Right kidney (tissue), 9 donors: ENCODE measurements at places on chromosomes 3 and 15.

DNA sequence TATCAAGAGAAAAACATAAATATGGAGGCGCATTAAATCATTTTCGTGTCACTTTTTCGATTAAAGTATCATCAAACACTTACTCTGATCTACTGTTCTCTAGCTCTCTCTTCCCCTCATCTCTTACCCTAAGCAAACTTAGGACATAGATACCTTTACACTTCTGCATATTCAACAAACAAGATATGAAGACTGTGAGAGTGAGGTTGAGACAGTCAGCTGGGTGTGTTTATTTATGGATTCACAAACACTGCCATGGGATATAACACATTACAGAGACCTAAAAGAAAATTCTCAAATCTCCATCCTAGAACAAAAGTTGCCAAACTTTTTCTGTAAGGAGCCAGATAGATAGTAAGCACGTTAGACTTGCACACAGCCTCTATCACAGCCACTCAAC lies 85.2 kb upstream of the ZNF385D start:
- DNase-seq = no peak

- no peak for DNase-seq
Observed at GRCh38 chr15:90425726-90426346, 37.8 kb downstream of the IQGAP1 start.

DNA sequence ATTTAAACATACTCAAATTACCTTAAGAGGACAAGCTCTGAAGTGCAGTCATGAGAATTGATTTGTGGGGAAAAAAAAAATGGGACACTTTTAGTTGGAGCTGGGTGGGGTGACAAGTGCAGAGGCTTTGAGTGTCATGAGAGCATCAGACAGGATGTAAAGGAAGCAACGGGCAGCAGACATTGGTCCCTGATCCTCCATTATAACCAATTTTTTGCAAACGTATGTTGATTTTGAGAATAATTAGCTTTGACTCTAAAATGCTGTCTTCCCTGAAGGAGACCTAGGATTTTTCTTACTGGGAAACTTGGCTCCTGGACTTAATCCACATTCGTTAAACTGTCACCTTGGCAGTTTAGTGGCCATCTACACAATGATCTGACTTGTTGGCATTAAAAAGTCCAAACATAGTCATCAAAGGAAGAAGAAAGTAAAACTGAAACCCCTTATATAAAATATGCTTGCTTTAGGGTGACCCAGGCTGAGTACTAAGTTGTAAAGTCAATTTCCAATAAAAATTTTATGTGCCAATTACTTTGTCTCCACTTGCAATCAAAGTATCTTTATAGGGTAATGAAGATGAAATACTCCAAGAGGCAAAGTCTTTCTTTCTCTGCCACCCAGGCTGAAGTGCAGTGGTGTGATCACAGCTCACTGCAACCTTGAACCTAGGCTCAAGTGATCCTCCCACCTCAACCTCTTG lies 45.6 kb downstream of the BCL2L10 start:
- no peak for DNase-seq

DNA sequence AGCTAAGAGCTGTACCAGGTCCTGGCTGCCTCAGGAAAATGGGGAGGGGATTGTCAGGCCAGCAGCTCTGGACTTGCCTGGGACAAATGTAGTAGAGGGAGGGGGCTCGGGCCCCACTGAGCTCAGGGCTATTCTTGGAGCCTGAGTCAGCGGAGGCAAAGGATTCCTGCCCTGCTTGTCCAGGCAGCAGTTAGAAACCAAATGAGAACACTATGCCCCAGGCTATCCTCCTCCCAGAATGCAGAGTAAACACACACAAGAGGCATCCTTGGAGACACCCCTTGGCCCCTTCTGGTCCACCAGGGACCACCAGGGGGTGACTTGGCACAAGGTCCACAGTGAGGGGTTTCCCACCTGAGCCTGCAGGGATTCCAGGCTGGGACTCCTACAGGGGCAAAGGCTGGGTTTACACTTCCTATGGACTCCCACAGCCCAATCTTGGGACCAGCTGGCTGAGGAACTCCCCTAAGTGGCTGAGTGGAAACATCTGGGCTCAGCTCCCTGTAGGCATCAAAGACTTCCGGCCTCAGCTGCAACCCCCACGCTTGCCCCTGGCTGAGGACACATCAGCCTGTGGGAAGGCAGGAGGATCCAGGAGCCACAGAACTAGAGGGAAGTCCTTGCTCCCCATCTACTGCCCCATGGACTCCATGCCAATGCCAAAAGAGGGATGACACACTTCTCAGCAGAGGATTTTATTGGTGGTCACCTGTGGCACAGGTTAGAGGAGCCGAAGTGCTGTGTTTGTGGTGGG lies 3.4 kb upstream of the COL7A1 start:
- DNase-seq = peak; percentile 59

- no peak for DNase-seq
Observed at GRCh38 chr15:47743886-47744285, 26.6 kb downstream of the SEMA6D start.

- DNase-seq = no peak
Observed at GRCh38 chr3:43695443-43695842, 4.7 kb downstream of the ABHD5 start.

- no peak for DNase-seq
Observed at GRCh38 chr15:38297623-38298388, 45.2 kb downstream of the SPRED1 start.

DNA sequence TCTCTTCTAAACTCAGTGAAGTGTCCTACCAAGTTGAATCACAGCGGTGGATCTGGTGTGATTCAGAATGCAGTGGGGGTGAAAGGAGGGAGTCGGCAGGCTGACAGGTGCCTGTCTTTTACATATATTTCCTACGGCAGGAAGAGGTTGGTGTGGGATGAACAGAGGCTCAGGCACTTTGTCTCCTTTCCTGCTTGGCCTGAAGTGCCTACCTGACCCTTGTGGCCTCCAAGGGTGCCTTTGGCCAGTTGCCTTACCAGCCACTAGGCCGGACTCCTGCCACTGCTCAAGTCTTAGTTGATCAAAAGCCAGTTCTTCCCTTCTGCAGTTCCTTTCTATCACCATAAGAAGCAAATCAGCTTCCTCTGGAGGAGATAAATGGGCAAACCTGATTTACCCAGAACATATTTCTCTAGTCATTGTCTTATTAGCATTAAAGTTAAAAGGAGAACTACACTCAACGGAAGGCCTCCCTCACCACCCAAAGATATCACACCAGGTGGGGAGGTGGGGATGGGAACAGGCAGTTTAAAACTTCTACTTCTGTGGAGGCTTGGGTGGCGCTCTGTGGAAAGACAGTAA lies 52.1 kb downstream of the CRTC3 start:
- no peak for DNase-seq

- no peak for DNase-seq
Observed at GRCh38 chr3:98180319-98180890, 13.9 kb downstream of the OR5H15 start.

GRCh38 chr3:67688231-67688630 lies 33.8 kb upstream of the SUCLG2 start:
- no peak for DNase-seq

DNA sequence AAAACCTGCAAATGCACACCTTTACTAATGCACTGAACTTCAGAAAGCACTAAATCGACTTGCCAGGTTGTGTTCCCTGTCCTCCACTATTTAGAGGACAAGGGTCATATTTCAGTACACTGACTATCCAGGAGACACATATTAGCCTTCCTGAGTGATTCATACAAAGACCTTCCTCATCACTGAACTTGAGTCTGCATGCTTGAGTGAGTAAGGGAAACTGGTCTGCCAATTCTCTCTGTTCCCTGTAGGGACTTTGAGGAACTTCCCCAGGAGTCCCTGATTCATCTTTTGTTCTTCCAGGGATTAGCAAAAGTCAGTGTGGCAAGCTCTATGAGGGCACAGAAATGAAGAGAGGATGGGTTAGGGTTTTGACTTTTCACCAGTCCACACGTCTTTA lies 565.9 kb downstream of the PDCD6IP start:
- DNase-seq = no peak

GRCh38 chr15:48178648-48178931 lies 495 bp upstream of the MYEF2 start:
- no peak for DNase-seq

DNA sequence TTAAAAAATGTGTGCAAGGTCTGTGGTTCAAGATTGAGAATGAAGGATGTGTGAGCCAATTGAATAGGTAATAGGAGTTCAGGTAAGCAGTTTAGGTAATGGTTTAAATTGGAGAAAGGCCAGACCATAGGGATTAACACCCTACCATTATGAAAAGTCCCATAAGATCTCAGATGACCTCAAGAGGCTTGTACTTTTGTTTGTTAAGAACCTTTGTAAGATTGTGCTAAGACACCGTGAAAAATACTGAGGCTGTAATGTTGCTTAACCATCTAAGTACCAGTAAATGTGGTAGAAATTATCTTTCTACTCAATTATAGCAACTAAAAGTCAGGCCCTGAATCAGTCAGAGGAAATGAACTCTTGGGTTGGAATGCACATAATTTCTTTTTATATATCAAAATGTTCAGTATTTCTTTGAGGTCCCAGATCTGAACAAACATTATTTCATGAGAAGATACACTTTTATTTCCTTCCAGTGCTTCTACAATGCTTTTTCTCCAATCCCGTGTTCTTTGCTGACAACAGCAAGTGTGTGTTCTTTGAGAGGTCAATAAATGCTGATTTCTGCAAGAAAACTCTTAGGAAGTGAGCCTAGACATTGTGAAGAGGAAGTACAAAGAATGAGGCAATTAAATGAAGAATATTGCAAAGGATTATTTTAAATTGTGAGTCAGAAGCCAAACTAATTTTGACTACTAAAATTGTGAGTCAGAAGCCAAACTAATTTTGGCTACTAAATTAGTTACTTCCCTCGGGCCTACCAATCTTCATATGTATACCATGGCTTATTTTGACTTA lies 66.4 kb downstream of the TCF12 start:
- no peak for DNase-seq

DNA sequence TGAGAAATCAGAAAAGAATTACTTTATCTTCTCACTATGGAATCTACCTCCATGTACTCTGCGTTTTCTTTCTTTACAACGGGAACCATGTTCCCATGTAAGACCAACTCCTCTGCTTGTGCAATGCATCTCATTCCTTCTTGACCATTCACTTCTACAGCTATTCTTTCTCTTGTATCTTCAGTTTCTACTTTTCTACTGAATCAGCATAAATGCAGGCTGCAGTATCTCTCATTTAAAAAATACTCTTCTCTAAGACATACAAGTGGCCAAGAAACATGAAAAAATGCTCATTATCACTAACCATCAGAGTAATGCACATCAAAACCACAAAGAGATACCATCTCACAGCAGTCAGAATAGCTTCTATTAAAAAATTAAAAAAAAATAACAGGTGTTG lies 74.1 kb upstream of the NANOGP8 start:
- no peak for DNase-seq

GRCh38 chr15:85753261-85753660 lies 41.5 kb downstream of the KLHL25 start:
- no peak for DNase-seq

GRCh38 chr15:70401709-70402108 lies 304.0 kb upstream of the TLE3 start:
- DNase-seq = no peak

DNA sequence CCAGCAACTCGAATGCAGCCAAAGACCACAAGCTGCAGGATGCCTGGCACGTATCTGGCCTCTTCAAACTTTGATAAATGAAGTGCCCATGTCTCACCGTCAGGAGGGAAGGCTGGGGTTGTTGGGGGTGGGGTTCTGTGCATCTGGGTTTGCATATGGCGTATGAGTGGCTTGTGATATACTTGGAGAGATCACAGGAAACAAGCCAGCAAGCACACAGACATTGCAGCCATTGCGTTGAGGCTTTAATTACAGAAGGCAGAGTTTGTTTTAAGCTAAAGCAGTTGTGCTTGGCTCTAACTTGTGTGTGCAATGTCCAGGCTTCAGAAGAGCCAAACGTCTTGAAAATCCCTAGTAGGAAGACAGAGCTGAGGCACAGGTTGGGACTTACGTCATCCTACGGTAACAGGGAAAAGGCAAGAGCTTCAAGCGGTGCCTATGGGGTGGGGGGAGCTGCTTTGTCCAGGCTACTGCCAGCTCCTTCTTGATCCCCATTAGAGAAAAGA lies 109.2 kb downstream of the ASB7 start:
- DNase-seq = no peak

- no peak for DNase-seq
Observed at GRCh38 chr3:26293329-26293844, 329.2 kb upstream of the LRRC3B start.

GRCh38 chr3:122907471-122907870 lies 112.6 kb downstream of the SLC49A4 start:
- no peak for DNase-seq

DNA sequence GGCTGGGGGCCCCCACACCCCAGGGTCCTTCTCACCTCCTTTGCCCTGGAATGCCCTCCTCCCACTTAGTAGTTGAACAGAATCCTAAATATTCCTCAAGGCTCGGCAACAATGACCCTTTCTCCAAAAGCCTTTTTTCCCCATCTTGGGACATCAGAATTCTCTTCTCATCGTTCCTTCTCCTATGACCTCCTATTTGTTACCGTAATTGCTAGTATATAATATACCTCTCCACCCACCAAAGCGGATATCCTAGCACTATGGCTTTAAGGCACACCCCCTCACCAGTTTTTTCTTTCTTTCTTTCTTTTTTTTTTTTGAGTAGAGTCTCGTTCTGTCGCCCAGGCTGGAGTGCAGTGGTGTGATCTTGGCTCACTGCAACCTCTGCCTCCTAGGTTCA lies 16.8 kb downstream of the HDAC11 start:
- DNase-seq = no peak

DNA sequence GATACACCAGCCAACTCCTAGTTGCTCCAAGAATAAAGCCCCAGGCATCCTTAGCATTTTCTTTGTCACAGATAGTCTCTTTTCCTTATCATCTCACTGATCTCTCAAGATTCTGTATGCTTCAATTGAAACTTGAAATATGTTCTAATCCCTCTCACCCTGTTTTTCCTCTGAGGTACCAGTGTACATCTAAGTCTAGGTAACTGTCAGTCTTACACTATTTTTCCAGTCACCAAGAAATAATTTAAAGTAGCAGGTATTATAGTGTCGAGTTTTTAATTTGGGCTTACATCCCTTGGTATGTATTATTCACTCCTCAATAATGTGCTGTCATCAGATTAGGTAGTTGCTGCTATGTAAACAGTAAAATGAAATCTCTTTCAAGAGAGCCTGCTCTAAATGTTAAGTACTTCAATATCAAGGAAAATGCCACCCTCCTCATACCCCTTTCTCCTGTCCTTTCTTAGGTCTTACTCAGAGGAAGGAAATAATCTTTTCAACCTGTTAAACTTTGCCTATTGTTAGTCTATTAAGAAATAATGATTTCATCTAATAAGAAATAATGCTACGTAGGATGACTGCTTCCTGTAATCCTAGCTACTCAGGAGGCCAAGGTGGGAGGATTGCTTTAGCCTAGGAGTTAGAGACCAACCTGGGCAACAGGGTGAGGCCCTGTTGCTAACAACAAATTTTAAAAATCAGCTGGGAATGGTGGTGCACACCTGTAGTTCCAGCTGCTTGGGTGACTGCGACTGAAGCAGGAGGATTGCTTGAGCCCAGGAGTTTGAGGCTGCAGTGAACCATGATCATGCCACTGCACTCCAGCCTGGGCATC lies 39.8 kb downstream of the TSC22D2 start:
- DNase-seq = no peak

DNA sequence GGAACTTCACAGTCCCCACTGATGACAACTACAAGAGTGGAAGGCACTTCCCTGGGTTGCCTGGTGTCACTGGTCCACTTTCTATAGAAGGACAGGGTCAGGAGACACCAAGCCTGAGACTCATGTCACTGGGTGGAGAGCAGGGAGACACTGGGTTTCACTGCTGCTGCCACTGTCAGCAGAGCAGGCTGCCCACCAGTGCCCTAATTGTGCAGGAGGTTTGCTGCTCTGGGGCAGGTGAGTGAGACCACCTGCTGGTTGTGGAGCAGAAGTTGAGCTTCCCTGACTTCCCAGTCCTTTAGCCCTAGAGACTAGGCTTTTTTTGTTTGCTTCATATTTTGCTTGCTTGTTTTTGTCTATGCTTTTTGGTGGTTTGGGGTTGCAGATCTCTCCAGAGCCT lies 528.4 kb upstream of the RGMA start:
- no peak for DNase-seq
